Activated CD4-positive, alpha-beta T cell treated with anti-CD3 and anti-CD28 coated beads, Interleukin-2, amount 50 U/mL, for 24 hours (primary cell): ENCODE measurements at places on chromosomes 7 and 10.

- DNase-seq: no peak
Measured at GRCh38 chr10:293636-294035, 158.4 kb downstream of the ZMYND11 start.

DNA sequence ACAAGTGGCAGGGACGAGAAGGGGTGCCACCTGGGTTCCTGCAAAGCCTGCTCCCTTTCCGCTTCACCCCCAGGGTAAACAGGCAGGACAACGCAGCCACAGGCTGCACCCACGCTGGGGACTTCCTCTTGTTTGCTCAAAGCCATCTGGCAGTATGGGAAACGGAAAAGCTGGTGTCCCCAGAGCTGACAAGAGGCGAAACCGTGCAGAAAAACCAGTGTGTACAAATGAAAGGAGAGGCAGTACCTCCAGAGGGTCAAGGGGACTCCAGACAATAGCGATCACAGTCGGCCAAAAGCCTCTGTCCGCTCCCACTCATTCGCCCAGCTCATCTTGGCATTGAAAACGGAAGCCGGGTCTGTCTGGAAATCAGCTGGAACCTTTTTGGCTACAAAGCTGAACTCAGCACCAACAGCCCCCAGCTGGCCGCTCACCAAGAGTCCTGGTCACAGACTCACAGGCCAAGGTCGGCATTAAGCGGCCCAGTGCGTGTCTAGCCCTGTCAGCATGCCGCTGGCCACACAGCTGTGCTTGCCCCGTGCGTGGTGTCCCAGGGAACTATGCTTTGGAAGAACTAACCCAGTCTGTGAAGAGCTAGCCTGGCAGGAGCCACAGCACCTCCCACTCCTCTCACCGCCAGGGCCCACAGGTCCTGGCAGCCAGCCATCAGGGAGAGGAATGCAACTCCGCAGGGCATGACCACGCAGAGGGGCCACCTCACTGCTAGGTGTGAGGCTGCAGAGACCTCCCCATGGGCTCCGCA lies 10.4 kb downstream of the TNS3 start:
- no peak for DNase-seq

DNA sequence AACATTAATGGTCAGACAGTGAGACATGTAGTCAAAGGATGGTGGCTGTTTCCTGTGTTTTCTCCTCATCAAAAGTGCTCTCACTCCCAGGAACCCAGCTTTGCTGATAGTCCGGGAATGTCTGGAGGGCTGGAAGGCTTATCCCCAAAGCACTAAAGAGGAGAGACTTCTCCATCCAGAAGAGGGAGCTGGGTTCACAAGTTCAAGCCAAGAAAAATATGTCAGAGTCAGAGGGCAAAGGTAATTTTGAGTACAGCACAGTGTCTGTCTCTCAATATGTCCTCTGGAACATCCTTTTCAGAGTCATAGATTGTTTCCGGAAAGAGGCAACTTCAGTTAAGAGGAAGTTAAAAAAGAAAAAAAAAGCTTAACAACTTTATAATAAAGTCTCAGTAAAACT lies 281.5 kb upstream of the PHYHIPL start:
- no peak for DNase-seq

DNA sequence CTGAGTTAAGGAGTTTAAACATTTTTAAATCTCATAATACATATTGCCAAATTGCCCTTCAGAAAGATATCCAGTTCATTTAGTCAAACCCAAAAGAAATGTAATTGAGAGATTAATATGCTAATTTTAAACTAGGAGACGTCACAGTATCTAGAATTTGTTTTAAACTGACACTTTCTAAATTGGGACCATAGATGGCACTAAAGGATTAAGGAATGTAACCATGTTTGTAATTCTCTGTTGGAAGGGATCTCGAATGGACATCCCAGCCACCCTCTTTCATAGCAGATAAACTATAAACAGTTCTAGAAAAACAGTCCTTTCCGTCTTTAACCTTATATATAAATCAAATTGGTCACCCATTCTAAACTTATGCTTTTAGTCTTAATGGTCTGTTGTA lies 30.0 kb upstream of the SAMD9L start:
- DNase-seq: no peak

DNA sequence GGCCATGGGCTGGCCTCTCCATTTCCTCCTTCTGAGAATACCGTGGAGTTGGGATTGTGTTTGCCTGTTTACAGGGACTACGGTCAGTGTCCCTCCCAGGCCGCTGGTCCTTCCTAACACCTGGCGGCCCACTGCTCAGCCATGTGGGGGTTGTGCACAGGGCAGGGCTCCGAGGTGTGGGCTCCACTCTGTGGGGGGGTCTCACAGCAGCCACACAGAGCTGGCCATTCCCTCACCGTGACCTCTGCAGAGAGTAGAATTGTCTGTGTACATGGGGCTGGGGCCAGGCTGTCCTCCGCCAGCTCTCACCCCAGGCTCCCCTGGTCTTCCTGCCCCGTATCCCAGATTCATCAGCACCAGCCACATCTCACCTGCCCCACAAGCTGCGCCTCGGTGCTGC lies 60.1 kb downstream of the PTPRN2 start:
- no peak for DNase-seq

DNA sequence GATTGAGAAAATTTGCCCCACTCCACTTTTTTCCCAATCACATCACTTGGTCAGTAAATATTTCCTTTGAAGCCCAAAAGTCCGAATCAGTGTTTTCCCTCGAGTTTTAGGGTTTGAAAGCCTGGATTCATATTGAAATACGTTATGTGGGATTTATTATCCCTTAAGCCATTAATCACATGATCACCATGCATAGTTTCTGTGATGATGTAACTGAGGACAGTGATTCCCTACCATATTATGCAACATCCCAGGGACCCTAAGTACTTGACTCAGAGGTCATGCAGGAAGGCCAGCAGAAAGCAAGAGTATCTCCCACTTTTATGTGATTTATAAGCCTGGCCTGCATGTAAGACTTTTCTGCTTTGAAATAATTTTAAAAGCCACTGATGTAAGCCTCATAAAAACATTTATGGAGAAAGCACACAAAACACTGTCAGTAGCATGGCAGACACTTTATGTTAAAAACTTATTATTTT lies 630.6 kb upstream of the ZWINT start:
- no peak for DNase-seq

GRCh38 chr10:97019213-97019844 lies 166.4 kb downstream of the SLIT1 start:
- no peak for DNase-seq

DNA sequence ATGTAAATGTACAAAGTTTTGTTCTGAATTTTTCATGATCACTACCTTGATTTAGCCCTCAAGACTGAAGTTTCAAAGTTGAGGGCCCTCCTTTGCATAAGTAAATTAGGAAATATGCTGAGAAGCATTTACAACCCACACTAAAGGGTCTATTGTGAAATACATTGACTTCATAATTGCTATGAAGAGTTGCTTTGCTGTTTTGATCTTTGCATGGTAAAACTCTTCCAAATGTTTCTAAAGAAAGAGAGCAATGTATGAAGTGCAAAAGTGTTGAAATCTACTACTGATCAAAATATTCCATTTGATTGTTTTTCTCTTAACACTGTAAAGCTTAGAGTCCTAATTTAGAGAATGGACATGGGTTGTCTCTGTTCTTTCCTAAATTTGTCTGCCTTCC lies 77.2 kb downstream of the C7orf25 start:
- no peak for DNase-seq

GRCh38 chr10:11725912-11726311 lies 16.3 kb upstream of the ECHDC3 start:
- no peak for DNase-seq

- DNase-seq: no peak
Measured at GRCh38 chr10:64636461-64636860, 1115.3 kb downstream of the REEP3 start.

DNA sequence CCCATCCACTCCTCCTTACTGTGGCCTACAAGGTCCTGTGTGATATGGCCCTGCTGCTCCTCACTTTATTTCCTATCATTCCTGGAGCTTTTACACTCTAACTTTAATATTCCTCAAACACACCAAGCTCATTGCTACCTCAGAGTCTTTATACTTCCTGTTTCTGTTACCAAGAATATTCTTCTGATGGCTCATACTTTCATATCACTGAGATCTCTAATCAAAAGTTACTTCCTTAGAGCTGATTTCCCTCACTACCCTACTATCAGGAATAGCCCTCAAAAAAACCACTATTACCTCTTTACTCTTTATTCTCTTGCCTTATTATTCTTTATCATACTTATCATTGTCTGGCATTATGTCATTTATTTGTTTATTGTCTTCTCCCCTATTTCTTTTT lies 5.8 kb upstream of the PPP3CB start:
- DNase-seq: no peak

- DNase-seq: no peak
Measured at GRCh38 chr7:19552576-19552975, 156.3 kb downstream of the POLR1F start.

DNA sequence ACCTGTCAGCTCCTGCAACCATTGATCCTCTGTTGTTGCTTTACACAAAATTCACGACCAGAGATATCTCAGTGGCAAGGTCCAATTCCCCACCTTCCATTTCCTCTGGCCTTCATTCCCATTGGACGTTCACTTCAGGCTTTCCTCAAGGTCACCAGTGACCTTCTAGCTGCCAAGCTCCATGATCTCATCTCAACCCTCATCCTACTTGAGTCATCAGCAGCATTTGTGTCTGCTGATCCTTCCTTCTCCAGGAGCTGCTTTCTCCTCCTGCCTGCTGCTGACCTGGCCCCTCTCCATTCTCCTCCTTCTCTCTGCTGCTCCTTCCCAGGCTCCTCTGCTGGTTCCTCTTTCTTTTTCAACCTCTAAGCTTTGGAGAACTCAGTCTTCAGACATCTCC lies 66.2 kb upstream of the C10orf90 start:
- DNase-seq: no peak

DNA sequence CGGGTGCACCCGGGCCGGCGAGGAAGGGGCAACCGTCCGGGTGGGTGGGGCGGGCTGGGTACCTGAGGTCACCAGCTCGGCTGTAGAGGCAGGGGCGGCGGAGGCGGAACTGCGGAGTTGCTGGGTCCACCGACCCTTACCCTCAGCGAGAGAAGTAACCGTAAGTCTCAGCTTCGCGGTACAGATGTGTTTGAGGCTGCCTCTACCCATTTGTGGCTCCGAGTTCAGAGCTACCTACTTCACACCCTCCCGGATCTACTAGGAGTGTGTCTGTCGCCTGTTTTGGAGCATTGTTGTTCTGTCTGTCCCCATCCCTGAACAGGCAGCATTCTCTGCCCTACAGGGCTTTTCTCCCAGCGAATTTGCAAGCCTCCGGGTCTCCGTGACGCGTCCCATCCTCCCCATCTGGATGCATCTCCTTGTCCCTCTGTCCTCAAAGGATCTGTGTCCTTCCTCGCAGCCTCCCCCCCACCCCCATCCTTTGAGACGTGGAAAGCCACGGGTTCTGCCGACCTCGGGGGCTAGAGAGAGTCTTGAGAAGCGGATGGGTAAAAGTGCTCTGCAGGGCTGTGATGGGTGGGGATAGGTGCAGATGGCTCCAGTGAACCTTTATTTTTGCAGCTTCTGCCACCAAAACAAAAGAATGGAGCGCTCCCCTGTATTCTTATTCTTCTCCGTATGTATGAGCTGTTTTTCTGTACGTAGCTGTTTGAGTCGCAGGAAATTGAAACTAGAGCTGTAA lies 757 bp downstream of the ANKIB1 start:
- DNase-seq: no peak

GRCh38 chr10:104080762-104081161 lies 4.9 kb downstream of the COL17A1 start:
- no peak for DNase-seq

DNA sequence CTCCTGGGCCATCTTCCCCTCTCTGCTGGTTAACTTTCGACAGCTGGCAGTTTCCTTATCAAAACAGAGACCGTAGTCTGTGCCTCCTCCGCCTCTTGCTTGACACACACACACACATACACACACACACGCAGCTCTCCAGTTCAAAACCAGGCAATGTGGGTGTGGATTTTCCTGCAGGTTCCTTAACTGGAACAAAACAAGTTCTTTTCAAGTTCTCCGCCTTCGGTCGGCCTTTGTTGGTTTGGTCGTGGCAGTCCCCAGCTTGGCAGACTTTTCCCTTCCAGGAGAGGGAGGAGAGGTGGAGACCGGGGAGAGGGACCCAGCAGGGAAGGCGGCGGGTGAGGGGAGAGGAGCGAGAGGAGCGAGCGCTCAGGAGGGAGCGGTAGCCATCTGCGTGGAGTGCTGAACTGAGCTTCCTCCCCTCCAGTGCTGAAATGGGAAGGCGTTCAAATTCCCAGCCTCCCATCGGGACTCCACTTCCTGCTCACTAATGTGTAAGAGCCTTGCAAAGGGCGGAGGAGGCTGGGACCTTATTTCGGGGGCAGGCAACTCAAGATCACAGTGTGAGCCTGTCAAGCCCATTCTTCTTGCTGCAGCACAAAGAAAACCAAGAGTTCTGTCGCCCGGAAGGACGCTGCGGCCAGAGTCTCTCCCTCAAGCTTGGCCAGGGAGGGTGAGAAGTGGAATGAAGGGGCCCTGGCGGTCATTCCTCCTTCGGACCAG lies 120.6 kb downstream of the PRPF18 start:
- DNase-seq: no peak

GRCh38 chr10:118723466-118723865 lies 31.3 kb downstream of the CACUL1 start:
- no peak for DNase-seq

GRCh38 chr7:2403718-2404648 lies 572 bp downstream of the CHST12 start:
- DNase-seq: no peak

DNA sequence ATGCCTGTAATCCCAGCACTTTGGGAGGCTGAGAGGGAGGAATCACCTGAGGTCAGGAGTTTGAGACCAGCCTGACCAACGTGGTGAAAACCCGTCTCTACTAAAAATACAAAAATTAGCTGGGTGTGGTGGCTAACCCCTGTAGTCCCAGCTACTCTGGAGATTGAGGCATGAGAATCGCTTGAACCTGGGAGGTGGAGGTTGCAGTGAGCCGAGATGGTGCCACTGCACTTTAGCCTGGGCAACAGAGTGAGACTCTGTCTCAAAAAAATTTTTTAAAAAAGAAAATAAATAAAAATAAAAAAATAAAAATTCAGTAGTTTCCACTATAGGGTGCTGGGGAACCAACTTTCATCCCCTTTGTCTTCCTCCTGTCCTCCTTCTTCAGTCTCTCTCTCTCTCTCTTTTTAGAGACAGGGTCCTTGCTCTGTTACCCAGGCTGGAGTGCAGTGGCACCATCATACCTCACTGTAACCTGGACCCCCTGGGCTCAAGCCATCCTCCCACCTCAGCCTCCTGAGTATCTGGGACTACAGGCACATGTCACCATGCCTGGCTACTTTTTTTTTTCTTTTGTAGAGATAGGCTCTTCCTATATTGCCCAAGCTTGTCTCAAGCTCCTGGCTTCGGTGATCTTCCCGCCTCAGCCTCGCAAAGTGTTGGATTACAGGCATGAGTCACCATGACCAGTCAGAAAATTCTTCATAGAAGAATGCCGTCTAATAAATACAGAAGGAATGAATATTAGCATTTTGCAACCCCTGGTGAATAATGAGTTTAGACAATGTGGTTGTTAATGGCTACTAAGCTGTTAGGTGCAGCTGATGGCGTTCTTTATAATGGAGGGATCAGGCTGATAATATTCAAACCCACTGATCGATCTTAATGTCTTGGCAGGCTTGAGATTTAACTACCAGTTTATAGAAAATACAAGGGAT lies 20.6 kb downstream of the RBM20 start:
- DNase-seq: no peak
